Posterior cingulate gyrus (tissue), 11 donors: ENCODE measurements at places on chromosomes 7 and 10.

- no peak for DNase-seq
Observed at GRCh38 chr7:41142904-41143473, 559.9 kb downstream of the INHBA start.

DNA sequence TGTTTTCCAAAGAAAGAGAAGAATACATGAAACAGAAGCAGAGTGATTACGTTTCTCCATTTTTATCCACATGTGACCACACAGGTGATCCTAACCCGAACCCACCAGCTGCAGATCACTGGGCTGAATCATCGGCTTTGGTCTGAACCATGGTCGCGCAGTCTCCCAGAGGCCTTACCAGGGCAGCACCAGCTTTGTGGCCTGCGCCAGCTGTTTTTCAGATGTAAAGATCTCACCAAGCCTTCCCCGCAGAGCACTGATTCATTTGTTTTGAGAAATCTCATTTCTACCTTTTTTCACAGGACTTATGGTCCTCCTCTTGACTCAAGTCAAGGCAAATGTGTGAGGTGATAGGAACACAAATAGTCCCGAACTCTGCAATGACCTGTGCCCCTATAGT, 207.0 kb upstream of the PPP2R2D start:
- no peak for DNase-seq

GRCh38 chr10:129369566-129369965, 97.5 kb upstream of the MGMT start:
- DNase-seq: no peak

DNA sequence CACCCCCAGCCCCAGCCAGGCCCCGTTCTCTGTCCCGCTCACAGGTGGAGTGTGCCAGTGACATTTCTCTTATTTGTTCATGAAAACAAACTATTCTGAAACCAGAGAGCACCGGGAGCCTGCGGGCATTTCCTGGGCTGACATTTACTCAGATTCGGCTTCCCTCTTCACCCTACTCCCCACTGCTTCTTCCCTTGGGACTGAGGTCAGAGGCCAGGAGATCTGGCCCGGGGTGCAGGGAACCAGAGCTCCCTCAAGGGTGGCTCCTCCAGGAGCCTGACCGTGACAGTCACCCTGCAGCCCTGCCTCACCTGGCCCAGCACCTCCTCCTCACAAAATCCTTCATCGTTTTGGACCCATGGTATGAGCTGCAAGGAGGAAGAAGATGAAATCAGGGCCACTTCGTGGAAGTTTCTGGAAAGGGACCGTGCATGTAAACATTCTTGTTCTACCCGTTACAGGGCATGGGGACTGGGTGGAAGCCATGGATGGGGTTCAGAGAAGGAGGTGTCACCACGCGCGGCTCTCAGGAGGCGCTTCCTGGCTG, 12.2 kb downstream of the BHLHA15 start:
- DNase-seq: no peak

GRCh38 chr10:21976739-21977138, 26.8 kb downstream of the DNAJC1 start:
- DNase-seq: no peak

DNA sequence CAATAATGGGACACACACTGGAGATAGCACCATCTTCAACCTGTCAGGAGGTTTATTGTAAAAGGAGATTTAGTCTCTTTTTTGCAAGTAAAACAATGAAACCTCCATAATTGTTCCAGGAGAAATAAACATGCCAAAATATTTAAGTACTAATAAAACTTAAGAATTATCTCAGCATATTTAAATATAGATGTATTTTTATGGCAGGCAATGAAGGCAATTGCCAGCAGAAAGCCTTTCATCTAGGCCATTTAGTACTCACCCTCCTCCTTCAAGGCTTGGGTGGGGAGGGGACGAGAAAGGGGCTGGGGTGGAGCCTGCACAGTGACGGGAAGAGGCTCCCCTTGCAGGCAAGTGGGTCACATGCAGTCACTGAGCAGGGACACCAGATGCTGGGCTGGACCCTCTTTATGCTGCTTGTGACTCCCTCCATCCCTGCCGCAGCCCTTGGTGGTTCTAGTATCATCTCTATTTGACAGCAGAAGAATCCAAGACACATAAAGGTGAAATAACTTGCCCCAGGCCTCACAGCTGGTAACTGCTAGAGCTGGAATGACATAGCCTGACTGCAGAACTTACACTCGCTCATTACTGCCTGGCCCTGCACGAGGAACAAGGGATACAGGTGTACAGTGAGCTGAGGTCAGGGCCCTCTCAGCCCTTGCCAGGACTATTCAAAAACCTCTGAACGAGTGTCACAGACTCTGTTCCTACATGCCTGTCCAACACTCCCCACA, 449.5 kb upstream of the ZMIZ1 start:
- no peak for DNase-seq

- DNase-seq: no peak
Observed at GRCh38 chr10:32413513-32413912, 32.4 kb upstream of the CCDC7 start.

- no peak for DNase-seq
Observed at GRCh38 chr10:93996551-93996950, 2.8 kb downstream of the PLCE1 start.

DNA sequence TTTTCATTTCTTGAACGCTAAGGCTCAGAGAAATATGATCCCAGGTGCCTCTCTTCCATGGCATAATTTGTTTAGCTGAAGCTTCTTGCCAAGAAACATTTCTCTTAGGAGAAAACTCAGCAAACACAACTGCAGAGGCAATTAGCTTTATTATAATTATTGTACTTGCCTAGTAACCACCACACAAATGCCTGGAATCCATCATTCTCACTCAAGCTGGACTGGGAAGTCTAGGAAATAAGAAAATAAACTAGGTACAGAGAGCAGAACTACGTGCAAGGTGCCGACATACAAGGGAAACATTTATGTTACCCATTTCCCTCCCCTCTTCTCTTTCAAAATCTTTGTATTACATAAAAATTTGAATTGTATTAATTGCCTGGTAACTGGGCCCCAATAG, 15.1 kb downstream of the SLC35B4 start:
- DNase-seq: no peak

- peak; percentile 61 for DNase-seq
Observed at GRCh38 chr7:155533827-155534690, 12.3 kb downstream of the CNPY1 start.

DNA sequence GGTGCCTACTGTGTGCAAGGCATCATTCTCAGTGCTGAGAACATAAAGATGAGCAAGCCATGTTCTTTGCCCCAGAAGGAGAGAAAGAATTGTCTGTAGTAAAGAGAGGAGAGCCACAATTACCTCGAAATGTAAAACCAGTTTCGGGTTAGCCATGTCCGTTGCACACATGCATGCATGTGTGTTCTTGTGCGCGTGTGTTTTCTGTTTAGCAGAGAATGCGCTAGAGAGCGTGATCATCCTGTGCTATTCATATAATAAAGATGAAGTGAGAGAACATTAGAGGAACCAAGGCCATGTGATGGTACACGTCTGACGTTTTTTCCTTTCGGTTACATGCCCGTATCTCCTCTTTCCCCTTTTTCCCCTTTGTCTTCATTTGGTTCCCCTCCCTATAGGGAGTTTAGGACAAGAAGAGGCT, 158.2 kb downstream of the CELF2 start:
- DNase-seq: no peak

DNA sequence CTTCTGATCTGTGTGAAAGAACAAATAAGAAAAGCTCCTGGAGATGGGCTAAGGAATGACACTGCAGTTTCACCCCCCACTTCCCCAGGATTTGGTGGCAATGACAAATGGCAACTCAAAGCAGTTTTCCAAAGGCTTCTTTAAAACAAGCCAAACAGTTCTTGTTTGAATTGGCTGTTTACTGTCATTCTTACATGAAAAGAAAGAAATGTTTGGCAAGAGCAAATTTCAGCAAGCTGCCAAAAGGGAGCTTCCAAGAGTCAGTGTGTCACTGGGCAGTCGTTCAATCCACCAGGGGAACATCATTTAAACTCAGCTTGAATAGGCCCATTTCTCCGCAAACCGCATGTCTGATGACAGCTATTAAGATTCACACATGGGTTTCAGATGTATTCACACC, 119.0 kb upstream of the RHOBTB1 start:
- DNase-seq: no peak

- no peak for DNase-seq
Observed at GRCh38 chr7:70457883-70458680, 673.9 kb upstream of the GALNT17 start.

DNA sequence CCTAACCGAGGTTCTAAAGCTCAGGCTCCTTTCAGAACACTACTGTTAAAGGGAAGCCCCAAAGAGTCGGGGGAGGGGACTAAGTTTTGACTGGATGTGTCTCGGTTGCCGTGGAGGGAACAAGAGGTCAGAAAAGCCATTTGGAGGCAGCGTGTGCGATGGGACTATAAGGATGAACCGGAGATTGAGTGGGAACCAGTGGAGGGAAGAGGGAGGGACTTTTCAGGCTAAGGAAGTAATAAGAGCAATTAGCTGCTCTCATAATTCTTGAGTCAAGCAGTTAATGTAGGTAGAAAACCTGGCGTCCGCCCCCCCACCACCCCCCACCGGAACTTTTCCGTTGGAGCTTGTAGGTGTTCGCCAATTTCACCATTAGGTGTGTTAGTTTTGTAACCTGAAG, 491 bp upstream of the AKAP9 start:
- DNase-seq: no peak

GRCh38 chr10:64080071-64080470, 558.9 kb downstream of the REEP3 start:
- DNase-seq: no peak

DNA sequence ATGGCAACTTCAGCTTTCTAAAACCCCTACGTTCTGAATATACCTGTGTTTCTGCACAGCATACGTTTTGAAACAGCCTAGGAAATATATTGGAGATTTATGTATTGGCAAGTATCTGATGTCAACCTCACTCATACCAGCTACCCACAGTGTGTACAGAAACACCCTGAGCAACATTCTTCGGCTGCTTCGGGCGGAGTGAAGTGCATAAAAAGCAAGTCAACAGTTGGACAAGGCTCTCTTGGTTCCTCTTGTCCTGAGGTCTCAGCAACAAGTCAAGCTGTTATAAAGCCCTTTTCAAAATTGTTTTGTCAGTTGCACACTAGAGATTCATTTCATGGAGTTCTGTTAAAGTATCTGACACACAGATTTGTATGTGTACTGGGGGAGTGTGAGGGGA, 40.0 kb upstream of the PAPSS2 start:
- no peak for DNase-seq

- DNase-seq: no peak
Observed at GRCh38 chr7:42162560-42163325, 74.3 kb downstream of the GLI3 start.

DNA sequence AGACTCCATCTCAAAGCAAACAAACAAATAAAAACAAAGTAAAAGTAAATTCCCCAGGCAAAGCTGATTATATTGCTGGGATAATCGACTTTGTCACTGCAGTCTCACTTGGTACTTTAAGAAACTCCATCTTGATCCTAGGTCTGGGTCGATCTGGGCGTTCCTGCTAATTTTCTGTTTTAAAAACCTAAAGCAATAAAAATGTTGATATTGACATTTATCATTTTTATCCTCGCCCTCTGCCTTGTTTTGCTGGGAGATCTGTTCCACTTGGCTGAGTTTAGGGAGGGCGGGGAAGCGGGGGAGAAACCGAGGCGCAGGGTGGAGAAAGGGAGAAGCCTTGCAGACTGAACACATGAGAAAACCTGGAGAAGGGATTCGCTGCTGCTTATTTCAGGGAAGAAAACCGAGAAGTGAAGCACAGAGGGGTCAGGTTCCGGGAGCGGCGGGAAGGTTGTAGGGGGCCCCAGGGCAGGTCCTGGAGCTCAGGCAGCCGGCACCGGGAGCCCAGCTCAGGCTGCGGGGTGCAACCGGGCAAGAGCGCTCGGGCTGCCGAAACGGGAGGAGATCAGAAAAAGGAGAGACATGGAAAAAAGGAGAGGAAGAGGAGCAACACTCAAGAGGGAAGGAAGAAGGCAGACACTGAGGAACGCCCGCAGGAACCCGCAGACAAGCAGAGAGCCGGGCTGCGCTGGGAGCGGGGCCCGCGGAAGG, 27.3 kb upstream of the KMT2C start:
- no peak for DNase-seq

DNA sequence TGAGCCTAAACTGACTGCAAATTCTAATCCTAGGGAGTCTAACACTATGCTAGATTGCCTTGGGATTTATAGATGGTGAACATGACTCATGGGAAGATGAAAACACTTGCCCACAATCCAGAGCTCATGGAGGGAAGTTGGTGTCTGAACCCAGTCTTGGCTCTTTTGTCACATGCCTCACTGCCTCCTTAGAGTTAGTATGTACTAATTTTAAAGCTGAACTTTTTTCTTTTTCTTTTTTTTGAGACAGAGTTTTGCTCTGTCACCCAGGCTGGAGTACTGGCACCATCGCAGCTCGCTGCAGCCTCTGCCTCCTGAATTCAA, 14.4 kb downstream of the MRPL32 start:
- no peak for DNase-seq

DNA sequence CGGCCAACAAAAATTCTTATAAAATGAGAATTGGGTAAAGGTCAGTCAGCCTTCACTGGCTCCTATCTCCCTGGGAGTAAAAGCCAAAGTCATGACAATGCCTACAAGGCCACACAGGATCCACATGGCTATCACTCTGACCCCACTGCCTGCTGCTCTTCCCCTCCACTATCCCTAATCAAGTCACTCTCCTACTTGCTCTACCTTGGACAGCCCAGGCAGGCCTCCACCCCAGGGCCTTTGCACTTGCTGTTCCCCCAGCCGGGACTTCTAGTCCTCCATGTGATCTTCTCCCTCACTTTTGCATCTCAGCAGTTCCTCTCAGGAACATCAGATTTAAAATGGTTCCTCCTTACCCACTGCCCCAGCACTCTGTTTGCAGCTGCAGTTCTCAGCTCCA, 50.6 kb downstream of the PRR15 start:
- no peak for DNase-seq

DNA sequence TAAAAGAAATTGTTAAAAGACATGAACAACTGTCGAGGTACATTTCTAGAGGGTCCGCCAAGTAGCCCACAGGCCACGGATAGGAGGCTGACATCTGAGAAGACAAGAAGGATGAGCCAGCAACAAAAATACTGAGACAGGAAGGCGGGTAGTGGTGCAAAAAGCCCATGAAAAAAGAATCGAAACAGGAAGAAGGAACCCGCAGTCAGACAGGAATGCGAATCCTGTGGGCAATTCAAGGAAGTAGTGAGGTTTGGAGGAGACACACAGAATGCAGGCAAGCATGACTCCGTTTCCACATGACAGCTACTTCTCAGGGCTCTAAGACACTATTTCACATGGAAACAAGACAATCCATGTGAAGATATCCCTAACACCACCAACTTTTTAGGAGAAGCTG, 125.2 kb downstream of the DOCK4 start:
- no peak for DNase-seq

GRCh38 chr10:131926253-131926652, 25.4 kb downstream of the PPP2R2D start:
- DNase-seq: no peak

GRCh38 chr7:44469461-44470134, 20.9 kb downstream of the NUDCD3 start:
- DNase-seq: no peak

- peak; percentile 80 for DNase-seq
Observed at GRCh38 chr7:341841-342638, 52.1 kb downstream of the FOXL3 start.

DNA sequence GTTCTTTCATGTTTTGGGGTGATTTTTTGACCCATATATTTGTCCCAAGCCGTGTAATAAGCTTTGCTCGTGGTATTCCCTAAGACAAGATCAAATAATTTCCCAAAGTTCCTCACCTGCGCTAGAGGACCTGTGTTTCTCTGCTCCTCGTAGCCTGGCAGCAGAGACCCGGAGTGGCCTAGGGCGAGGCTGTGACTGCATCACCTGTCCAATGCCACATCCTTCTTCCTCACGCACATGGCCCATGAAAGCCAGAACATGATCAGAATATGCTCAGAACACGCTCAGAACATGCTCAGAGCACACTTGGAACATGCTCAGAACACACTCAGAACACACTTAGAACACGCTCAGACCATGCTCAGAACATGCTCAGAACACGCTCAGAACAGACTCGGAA, 23.8 kb downstream of the EN2 start:
- no peak for DNase-seq
